Left ventricle myocardium inferior (tissue), 1 donor: ENCODE measurements at places on chromosomes 6 and 20. TPM values are rescaled to one million over a fixed set of nuclear protein-coding genes. Genes with fewer than 3 reads are reported as not detected.

DNA sequence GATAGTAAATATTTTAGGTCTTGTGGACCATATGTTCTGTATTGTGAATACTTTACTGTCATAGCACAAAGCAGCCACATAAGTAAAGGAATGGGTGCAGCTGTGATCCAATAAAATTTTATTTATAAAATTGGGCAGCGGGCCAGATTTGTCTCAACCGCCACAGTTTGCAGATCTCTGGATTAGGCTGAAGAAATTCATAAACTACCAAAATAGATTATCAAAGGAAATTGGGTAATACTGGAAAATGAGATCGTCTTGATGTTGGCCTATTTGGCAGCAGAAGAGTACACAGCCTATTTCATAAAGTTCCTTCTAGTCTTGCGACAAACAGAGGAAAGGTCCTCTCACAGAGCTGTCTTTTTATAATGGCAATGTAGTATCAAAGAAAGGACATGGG is 69.8 kb downstream of the DZANK1 start:
- DNase-seq: no peak

DNA sequence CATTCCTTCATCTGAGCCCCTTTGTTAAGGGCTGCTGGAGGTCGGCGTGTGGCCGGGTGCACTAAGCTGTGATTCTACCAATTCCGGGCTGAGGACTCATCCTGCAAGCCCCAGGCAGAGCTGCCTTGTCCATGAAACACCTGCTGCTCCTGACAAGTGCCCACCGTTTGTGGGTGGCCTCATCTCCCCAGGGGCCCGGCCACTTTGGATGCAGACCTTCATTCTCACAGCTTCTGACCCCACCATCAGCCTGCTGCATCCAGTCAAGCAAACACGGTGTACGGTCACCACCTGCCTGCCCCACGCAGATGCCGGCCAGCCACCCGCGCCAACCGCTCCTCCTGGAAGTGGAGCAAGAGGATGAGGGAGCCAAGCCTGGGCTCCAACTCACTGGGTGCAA is 382.7 kb downstream of the THBS2 start:
- no peak for DNase-seq

GRCh38 chr20:58906894-58907293 is 54.4 kb downstream of the GNAS start:
- no peak for DNase-seq

DNA sequence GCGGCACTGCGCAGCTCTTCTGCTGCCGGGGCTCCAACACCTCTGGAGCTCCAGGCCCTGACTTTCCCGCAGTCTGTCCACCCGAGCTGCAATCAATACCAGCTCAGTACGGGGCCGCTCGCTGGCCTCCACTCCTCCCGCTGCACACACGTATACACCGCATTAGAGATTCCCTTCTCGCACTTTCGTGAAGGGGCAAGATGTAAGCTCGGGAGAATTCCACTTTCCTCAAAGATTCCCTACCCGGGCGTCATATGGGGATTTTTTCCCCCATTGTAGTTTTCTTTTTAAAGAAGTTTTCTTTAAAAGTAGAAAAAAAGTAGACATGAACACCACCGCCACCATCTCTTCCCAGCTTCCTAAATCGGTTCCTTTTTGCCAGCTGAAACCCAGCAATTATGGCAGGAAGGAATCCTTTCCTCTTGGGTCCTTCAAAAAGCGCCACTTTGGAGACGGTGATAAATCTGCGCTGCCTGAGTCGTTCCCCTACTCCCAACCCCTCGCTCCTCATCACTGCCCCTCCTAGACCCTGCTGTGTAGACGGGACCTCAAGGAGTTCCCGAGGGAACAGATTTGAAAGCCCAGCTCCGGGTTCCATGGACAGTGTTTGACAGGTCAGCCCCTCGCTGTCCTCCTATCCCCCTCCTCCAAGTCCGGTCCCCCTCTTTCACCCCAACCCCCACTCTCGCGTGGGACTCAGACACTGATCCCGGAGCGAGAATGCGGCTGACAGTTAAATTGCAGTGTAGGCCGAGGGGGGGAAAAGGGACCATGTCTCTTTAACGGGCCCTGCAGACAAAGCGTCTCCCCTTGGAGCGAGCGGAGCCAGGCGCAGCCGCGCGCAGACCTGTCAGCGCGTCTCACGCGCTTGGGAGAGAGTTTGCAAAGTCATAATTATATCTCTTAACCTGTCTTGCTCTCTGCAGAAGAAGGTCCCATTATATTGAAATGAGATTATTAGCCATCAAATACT is 39.5 kb downstream of the NCR2 start:
- DNase-seq: no peak

- DNase-seq: no peak
Observed at GRCh38 chr20:10898552-10898951, 224.8 kb upstream of the JAG1 start.

GRCh38 chr20:47600967-47601547 is 99.4 kb downstream of the NCOA3 start:
- DNase-seq: no peak

GRCh38 chr6:5261545-5262109 is 314 bp downstream of the FARS2 start:
- no peak for DNase-seq

DNA sequence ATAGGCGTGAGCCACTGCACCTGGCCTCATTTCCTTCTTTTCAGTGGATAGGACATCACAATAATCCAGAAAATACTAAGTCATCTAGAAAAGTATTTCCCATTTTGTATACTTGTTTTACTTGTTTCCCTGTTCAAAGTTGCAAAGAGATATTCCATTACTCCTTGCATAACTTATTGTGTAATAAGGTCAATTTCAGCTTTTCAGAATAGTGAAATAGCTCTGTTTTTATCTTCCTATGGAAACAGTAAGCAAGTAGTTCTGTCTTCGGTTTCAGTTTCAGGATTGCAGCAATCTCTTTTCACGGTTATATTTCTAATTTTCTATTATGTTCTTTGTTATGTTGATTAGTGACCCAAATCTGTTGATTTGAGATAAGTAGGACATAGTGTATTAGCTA is 6.0 kb downstream of the STX11 start:
- DNase-seq: no peak

DNA sequence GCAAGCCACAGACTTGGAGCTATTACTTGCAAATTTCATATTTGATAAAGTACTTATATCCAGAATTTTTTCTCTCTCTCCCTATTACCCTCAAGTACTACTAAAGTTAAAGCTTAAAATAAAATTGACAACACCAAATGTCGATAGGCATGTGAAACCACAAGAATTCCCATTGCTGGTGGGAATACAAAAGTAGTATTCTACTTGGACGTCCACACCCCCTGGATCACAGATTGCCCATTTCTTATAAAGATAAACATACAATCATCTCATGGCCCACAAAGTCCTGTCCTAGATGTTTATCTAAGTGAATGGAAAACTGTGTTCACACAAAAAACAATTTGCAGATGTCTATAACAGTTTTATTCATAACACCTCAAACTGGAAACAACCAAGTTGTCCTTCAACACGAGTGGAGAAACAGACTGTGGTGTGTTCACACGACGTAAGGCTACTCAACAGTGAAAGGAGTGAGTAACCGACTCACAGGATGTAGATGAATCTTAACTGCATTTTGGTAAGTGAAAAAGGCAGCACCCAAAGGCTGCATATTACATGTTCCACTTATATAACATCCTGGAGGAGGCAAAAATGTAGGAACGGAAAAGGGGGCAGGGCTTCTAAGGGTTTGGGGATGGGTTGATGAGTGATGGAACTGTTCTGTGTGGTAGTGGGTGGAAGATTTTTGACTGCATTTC is 297.4 kb downstream of the THBS2 start:
- DNase-seq: no peak

- no peak for DNase-seq
Observed at GRCh38 chr6:33029328-33030184, 20.2 kb upstream of the HLA-DOA start.

DNA sequence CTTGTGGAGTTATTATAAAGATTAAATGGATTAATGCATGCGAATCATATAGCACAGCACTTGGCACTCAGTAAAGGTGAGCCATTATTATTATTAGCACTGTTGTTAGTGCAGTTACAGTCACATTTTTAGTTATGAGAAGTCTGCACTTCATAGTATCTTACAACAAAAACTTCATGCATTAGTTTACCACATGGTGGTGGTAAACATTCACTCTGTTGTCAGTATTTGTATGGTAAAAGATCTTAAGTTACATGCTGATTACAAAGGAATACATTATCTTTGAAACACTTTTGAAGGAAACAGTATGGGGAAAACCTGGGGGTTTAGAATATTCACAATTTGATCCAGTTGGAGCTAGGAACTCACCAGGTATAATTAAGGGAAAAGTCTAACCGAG is 20.8 kb downstream of the TMEM14A start:
- DNase-seq: no peak

- no peak for DNase-seq
Observed at GRCh38 chr6:170159022-170159965, 131.6 kb downstream of the DLL1 start.

- DNase-seq: no peak
Observed at GRCh38 chr6:14328163-14328562, 210.6 kb downstream of the CD83 start.

- DNase-seq: no peak
Observed at GRCh38 chr6:95636552-95637431, 59.5 kb downstream of the MANEA start.

GRCh38 chr6:55913228-55914195 is 38.1 kb upstream of the BMP5 start:
- no peak for DNase-seq

DNA sequence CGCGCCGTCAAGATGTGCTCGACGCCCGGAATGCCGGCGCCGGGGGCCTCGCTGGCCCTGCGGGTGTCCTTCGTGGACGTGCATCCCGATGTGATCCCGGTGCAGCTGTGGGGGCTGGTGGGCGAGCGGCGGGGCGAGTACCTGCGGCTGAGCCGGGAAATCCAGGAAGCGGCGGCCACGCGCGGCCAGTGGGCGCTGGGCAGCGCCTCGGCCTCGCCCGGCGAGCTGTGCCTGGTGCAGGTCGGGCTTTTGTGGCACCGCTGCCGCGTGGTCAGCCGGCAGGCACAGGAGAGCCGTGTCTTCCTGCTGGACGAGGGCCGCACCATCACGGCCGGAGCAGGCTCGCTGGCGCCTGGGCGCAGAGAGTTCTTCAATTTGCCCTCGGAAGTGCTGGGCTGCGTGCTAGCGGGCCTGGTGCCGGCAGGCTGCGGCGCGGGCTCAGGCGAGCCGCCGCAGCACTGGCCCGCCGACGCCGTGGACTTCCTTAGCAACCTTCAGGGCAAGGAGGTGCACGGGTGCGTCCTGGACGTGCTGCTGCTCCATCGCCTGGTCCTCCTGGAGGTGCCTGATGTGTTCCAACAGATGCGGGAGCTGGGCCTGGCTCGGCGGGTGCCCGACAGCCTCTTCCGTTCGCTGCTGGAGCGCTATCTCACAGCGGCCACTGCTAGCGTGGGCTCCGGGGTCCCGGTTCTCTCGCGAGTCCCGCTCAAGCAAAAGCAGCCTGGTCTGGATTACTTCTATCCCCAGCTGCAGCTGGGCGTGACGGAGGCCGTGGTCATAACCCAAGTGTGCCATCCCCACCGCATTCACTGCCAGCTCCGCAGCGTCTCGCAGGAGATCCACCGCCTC is 656 bp downstream of the TDRD6 start:
- no peak for DNase-seq

GRCh38 chr20:58407966-58408557 is 19.0 kb downstream of the VAPB start:
- no peak for DNase-seq

DNA sequence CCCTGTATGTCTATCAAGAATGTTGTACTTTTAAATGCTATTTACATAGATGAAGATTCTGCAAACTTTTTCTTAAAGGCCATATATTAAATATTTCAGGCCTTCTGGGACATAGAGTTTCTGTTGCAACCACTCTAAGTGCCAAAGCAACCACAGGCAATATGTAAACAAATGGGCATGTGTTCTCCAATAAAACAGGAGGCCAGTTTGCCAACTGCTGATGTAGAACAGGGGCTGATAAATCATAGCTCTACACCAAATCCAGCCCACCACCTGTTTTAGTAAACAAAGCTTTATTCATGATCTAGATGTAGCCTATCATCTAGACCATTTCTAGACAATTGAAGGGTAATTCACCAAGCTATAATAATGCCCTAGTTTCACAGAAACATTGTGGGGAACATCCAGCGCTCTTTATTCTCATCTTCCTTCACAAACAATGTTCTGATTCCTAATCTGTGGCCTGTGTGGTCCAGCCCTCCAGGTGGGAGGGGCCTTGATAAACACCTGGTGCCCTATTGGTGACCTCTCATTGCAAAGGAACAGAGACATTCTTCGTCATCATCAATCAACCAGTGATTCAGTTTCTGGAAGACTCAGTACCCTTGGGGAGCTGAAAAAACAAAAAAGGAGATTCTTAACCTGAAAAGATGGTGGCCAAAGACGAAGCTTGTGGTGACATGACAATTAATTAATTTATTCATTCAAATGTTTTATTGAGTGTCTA is 80.2 kb downstream of the PREP start:
- no peak for DNase-seq

GRCh38 chr6:118771253-118771652 is 119.9 kb upstream of the CEP85L start:
- no peak for DNase-seq

GRCh38 chr6:162581988-162582780 is 145.4 kb downstream of the PRKN start:
- DNase-seq: no peak

DNA sequence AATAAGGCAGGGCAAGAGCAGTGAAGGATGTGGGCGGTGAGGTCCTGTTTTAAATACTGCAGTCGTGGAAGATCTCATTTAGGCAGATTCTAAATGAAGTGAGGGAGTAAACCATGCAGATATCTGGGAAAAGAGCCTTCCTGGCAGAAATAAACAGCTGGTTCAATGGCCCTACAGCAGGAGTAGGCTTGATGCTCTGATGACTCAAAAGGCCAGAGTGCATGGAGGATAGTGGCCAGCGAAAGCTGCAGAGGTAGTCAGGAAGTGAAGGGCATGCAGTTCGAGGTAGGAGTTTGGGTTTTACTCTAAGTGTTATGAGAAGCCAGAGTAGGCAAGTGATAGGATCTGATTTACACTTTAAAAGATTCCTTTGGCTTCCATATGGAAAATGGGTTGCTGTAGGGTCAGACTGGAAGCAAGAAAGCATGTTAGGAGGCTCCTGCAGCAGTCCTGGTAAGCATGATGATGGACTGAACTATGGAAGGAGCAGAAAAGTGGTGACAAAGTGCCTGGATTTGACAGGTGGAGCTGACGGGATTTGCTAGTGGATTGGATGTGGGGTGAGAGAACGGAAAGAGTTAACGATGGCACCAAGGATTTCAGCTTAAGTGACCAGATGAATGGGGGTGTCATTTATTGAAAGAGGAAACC is 150.0 kb downstream of the GJA10 start:
- no peak for DNase-seq

GRCh38 chr6:30885481-30885998 is 1.2 kb downstream of the DDR1 start:
- no peak for DNase-seq

GRCh38 chr6:147135211-147135681 is 69.0 kb upstream of the STXBP5 start:
- DNase-seq: no peak

The CDH22 gene
- 2.3 TPM for total RNA-seq

The SLC13A3 gene
- 0.30 TPM for total RNA-seq

The ARMC2 gene
- 14.0 TPM for total RNA-seq

The PRKN gene
- 25.5 TPM for total RNA-seq

The WFDC2 gene
- not detected for total RNA-seq

The CST2 gene
- total RNA-seq: not detected

The KCNB1 gene
- 0.77 TPM for total RNA-seq

The NKAPL gene
- total RNA-seq: 4.5 TPM
